Lung microvascular endothelial cell (primary cell): ENCODE measurements at places on chromosomes 5 and 9.

DNA sequence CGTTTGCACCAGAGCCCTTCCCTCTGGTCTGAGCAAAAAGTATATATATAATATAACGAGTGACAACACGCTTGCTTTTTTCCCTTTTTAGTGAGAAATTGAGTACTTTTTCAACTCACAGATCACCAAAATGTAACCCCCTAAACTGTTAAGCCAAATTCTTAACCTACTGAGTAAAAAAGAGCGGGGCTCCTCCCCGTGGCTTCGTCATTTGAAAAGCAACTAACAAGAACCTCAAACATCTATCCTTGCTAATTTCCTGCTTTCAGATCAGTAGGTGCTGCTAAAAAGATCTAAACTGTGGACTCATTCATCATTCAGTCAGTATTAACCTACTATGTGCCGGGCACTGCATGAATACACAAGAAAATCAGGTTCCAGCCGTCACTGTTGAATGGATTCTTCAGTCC, 1.0 kb upstream of the PTBP3 start:
- DNase-seq = no peak

DNA sequence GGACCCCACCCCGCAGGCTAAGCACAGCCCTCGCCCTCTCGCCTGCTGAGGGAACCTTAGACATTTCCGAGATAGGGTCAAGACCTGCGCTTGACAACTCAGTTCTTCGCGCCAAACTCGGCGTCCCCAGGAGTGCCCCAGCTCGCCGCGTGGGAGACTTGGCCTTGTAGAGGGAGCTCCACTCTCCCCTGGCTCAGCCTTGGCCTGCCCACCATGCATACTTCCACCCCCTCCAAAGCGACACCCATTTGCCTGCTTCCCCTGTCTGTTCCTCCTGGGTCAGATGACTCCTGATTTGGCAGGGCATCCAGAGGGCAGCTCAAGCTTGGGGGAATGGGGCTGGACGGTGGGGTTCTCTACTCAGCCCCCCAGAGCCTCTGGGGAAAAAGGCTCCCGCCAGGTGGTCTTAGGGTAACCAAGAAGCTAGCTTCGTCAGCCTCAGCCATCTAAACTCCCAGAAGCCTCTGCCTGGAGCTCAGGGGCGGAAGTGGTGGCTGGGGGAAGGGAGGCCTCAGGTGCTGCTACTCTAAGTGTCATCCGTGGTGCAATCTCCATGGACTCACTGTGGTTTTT, 560 bp downstream of the DOCK2 start:
- DNase-seq = no peak

GRCh38 chr5:111384220-111384619, 128.1 kb downstream of the STARD4 start:
- peak; percentile 2 for DNase-seq

DNA sequence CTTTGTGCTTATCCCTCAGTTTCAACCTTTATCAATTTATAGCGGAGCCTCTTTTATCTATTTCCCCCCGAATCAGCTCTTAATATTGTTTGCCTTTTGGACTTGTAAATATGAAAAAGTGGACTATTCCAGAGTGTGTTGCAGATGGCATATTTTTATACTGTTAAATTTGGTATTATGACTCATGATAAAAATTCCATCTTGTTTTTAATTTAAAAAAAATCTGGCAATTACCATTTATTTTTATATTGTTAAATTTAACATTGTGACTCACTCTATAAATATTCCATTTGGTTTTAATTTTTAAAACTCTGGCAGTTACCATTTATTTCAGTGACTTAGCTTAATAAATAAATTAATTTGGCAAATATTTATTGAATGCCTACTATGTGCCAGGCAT, 37.5 kb downstream of the RBM27 start:
- no peak for DNase-seq

DNA sequence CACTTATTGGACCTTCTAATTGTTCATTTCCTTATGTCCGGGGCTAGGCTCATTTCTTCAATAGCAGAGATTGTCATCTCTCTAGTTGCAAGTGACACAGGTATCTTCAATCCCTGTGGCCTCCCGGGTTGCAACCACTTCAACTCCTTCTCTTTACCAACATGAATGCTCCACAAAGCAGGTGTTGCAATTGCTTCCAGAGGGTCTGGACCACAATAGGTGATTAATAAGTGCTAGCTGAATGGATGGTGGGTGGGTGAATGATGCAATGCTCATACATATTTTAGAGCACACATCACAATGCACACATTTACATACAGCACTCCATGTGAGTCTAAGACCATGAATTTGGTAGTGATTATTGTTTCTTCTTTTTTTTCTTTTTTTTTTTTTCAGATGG, 2.6 kb downstream of the CEMIP2 start:
- DNase-seq = no peak

DNA sequence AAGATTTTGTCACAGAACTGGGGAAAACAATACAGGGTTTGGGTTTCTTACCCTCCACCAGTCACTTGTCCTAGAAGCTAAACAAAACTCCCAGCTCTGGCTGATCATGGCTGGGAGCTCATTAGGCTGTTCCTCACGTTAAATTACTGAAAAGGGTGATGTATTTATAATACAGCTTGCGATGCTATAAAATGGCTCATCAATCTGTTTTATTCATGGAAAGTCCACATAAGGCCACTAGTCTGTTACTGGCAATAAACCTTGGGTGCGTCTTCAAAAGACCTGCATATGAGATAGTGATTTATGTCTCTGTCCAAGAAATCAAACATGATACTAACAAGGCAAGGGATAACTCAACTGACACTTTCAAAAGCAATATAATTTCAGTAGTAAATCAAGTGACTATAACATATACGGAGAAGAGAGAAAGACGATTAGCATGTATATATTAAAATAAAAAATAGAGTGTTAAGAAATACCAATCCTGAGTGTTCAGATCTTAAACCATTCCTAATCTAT, 219.0 kb downstream of the BNC2 start:
- no peak for DNase-seq

- no peak for DNase-seq
These were observed 105.8 kb upstream of the MSX2 start for GRCh38 chr5:174618589-174618988.

GRCh38 chr5:109829331-109829730, 139.6 kb downstream of the MAN2A1 start:
- DNase-seq = no peak

DNA sequence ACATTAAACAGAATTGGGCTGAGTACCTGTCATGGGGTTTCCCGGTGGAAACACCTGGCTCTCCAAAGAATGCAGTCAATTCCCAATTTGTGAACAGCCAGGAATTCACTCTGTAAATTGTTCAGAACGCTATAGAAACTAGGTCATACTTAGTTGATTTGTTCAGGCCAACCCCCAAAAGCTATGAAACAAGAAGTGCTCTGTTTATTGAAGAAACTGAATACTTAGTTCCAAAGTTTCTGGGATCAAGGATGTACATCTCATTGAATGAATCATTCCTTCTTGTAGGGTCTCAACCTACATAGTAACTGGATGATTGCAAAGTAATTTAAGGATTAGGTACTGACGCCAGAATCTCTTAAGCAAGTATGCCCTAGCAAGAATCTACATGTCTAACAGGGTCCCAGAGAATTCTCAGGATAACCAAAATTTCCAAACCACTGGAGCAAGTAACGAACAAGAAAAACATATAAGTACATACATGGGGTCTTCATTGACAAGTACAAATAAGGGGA, 659 bp upstream of the TUSC1 start:
- no peak for DNase-seq

DNA sequence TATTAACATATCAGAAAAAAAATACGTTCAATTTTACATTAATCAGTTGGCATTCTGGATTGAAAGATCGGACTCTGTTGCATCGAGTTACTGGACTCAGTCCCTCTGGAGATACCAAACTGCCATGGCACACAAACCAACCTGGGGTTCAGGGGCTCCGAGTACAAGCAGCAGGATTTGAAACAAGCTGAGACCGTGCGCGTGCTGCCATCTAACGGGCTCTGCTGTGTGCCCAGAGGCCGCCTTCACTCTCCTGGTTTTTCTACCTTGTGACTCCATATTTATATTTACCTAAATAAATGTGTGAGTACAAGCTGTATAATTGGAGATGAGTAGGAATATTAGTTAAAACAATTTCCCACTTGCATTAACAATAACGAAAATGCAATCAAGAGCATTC, 48.2 kb downstream of the ANXA1 start:
- DNase-seq = no peak

DNA sequence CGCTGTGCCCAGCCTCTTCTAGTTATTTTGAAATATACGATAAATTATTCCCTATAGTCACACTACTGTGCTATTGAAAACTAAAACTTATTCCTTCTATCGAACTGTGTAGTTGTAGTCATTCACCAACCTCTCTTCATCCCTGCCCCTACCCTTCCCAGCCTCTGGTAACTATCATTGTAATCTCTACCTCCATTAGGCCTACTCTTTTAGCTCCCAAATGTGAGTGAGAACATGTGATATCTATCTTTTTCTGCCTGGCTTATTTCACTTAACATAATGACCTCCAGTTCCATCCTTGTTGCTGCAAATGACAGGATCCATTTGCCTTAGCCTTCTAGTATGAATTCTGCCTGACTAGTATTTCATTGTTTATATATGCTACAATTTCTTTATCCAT, 127.4 kb downstream of the PSAT1 start:
- no peak for DNase-seq

- peak; percentile 75 for DNase-seq
These were observed at the start of gene RNF224 for GRCh38 chr9:137227054-137227852. TSS of gene RNF224 (plus strand) at chr9:137227502. CDS start at chr9:137228336, 834 bp downstream.

- DNase-seq = no peak
These were observed 122.3 kb upstream of the KIF2A start for GRCh38 chr5:62183727-62184126.

DNA sequence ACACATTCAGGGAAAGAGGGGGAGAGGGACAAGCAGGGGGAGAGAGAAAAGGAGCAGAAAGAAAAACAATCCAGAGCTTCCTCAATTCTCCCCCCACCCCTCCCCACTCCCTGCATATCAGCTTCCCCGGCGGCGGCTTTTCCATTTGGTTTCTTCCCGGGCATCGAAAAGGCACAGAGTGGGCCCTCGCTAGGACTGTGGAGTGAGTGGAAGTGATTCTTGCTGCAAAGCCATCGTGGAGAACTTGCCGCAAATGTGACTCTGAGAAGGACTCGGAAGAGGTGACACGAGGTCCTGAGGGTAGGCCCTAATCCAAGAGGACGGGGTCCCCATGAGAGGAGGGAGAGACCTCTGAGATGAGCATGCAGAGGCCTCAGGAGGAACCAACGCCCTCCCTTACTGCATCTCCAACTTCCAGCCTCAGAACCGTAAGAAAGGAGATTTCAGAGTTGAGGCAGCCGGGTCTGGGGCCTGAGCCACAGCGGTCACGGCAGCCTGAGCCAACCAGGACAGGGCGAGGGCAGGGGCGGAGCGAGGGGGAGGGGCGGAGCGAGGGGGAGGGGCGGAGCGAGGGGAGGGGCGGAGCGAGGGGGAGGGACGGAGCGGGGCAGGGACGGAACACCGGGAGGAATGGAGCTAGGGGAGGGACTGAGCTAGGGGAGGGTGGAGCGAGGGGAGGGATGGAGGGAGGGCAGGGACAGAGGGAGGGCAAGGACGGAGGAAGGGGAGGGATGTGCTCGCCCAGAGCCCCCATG, 21.2 kb upstream of the SARDH start:
- DNase-seq = no peak

GRCh38 chr5:10768328-10768899, 7.4 kb upstream of the DAP start:
- no peak for DNase-seq

DNA sequence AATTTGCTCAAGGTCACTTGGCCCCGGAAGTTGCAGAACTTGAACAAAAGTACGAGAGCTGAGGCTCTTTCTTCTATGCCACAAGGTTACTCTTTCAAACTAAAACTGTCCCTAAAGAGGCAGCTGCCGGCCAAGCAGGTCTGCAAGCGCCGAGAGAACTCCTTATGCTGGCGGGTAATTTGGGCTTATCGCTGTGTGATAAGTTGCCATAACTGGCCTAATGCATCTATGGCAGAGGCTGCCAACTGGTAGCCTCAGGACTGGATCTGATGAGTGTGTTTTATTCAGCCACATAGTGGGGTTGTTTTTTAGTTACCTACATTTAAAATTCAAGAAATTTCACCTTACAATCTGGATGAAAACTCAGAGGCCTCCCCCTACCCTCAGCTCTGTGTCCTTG, 68.1 kb upstream of the SPOCK1 start:
- DNase-seq = no peak

GRCh38 chr5:68137511-68138140, 77.9 kb upstream of the PIK3R1 start:
- no peak for DNase-seq

GRCh38 chr5:171647043-171647903, 138.3 kb upstream of the SMIM23 start:
- DNase-seq = peak; percentile 57

DNA sequence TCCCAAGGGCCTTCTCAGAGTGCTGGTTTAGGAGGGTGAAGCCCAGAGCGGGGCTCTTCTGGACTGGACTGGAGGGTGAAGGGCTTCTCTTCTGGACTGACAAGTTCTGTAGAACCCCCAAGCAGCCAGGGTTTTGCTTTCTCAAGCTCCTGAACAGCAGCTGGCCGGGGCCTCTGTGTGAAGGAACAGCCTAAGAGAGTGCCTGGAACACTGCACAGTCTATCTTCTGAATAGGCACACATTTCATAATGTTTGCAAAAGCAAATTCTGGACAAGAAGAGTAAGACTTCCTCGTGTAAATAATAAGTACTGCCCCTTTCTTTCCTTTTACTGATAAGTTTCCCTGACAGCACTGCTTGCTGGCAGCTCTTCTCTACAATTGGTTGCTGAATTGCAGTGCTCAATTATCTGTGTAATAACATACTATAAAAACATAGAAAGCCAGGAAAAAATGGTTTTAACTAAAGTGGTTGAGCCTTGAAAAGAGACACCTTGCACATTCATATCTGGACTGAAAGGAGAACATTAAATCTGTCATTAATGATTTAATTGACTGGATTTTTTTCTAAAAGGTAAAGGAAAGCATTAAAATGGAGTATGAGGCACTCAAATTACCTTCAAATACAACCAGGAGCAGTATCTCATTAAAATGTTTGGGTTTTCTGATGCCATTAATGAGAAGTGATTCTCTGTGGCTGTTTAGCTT, 20.5 kb downstream of the MAST4 start:
- no peak for DNase-seq

DNA sequence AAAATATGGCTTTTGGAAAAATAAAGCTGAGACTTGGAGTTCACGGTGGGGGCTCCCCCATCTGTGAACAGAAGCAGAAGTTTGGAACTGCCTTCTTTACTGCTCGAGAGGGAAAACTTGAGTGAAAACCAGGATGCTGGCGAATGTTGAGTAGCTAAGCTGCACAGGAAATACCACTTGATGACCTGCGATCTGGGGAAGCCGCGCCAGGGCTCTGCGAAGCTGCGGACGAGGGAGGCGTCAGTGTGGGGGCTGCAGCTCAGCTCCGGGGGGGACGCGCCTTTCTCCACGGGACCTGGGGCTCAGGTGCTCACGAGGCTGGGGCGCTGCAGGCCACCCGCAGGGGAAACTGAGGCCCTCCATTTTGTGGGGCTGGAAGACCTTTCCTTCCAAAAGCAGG, 62.3 kb downstream of the TENT4A start:
- DNase-seq = no peak
